Fibroblast of skin of right quadriceps (primary cell): ENCODE measurements at places on chromosomes 5 and 9.
A peak's percentile ranks its signal among the peaks of the same experiment; 100 is the strongest.

DNA sequence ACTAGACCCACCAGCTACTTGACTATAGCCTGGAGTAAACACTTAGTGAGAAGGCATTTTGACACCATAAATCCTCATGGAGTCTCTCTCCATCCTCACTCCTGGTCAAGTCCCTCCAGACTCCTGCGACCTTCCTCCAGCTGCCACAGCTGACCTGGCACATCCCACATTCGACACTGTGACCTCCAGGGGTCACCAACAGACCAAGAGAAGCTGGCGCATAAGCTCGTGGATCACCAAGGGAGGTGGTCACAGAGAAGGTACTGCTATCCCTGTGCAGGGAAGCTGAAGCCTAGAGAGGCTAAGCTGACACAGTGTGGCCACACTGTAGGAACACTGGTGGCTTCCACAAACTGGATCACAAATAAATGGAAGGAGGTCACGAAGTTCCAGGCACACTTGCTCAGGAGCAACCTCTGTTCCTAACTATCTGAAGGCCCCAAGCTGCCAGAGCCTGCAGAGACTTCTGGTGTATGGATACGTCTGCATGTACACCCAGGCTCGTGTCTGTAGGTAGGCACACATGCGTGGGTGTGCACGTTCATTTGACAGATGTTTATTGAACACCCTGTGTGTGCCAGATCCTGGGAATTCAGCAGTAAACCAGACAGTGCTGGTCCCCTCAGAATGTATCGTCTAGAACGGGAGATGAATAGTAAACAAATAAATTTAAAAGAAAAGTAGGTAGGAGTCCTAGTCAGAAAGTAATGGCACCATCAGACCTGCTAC lies 104.4 kb downstream of the C5orf15 start:
- no peak for DNase-seq

- DNase-seq, result no peak
These were observed 91.3 kb downstream of the RALGPS1 start for GRCh38 chr9:127005770-127006314.

GRCh38 chr5:151755383-151755782 lies 3.0 kb downstream of the ATOX1 start:
- DNase-seq, result no peak

- peak; percentile 14 for DNase-seq
These were observed 51.9 kb downstream of the SLC25A46 start for GRCh38 chr5:110790673-110791072.

DNA sequence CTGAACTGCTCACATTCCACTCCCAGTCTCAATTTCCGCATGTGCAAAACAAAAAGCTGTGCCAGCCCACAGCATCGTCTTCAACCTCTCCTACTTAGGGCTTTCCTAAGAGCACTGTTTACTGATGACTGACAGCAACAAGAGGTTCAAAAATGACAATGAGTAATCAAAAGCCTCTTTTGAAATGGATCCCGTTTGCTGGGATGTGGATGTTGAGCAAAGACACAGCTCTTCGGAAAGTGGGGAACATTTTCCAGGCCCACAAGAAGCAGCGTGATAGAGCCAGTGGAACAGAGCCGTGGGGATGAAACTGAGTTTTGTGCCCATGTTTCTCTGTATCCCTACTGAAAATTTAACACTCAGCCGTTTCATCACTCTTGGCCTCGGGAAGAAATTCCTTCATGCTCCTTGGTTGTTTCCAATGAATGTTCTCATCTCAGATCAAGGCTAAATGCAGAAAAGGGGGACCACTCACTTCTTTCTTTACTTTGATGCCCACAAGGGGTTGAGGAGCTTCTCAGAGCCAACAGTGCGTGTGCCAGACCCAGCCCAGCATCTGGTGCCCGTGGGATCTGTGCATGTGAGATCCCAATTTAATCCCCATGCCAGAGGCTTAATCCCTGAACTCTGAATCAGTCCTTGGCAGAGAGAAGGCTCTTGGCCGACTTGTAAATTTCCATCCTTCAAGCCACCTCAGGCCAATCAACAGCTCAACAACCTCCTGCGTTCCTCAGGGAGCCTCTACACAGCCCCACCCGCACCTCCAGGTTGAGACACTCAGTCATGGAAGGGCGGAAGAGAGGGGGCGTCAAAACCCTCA lies 230.2 kb upstream of the DAPK1 start:
- DNase-seq, result peak; percentile 71

DNA sequence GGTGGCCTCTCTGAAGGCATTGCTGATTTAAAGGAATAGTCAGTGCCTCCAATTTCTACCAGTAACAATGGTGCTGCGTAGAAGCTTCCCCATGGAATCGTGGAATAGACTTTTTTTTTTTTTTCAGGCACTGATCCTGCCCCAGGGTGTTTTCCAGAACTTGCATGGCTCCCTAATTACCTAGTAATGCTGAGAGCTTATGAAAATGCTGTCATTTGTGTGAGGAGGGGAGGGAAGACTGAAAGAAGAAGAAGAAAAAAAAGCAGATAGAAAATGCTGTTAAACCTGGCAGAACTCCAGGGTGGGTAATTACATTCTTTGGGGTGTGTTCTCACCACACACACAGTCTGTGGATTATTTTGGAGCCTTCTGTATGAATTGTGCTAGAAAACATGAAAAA lies 4.8 kb upstream of the GRIA1 start:
- DNase-seq, result peak; percentile 35

DNA sequence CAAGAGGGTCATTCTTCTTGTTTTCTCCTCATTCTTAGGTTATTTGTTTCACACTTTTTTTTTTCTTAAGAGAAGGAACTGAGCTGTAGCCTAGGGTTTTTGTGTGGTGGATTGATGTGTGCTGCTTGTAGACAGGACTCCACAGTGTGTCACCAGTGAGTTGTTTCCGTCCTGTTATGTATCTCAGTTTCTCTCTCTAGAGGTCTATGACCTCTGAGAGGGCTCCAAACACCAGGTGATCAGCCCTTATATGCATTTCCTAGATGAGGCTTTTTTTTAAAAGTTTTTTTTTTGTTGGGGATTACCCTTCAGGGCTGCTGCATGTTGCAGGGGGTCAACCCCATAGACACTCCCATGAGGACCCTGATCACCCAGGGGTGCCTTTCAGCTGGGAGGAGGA lies 124.2 kb upstream of the MAST4 start:
- DNase-seq, result no peak
